ENCODE measurements at places on chromosomes 13 and 19.

DNA sequence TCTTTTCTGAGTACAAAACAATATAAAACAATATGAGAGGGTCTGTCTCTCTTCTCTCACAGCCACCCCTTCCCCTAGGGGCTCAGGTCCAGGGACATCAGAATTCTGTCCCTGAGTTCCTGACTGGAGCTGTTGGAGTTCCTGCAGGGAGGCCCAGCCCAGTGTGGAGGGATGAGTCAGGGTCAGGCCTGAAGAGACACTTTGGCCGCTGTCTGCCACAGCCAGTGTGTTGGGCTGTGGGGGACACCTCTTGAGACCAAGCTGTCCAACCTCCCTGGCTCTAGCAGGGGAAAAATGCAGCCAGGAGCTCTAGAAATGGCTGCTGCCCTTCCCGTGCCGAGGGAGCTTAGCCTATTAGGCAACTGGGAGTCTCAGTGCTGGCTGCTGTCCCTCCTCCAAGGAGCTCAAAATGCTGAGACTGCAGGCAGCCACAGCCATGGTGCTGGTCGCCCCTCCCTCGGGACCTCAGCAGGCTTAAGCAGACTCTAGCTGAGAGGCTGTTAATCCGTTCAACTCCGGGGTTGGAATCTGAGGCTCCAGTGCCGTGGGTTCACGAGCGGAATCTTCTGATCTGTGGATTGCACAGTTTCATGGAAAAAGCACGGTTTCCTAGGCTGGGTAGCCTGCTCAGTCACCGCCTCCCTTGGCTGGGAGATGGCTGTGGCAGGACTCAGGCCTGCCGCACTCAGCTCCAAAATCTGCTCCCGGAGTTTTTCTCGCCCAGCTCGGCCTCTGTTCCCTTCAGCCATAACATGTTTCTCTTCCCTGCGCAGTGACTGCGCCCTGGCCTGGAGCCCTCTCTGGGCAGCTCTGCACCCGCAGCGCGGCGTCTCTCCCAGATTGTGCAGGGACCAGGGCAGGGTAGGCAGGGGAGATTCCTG, 3.8 kb upstream of the ZNF626 start:
- no peak for DNase-seq

- no peak for DNase-seq
These were observed 29.9 kb downstream of the DOCK9 start for GRCh38 chr13:98947925-98948324.

DNA sequence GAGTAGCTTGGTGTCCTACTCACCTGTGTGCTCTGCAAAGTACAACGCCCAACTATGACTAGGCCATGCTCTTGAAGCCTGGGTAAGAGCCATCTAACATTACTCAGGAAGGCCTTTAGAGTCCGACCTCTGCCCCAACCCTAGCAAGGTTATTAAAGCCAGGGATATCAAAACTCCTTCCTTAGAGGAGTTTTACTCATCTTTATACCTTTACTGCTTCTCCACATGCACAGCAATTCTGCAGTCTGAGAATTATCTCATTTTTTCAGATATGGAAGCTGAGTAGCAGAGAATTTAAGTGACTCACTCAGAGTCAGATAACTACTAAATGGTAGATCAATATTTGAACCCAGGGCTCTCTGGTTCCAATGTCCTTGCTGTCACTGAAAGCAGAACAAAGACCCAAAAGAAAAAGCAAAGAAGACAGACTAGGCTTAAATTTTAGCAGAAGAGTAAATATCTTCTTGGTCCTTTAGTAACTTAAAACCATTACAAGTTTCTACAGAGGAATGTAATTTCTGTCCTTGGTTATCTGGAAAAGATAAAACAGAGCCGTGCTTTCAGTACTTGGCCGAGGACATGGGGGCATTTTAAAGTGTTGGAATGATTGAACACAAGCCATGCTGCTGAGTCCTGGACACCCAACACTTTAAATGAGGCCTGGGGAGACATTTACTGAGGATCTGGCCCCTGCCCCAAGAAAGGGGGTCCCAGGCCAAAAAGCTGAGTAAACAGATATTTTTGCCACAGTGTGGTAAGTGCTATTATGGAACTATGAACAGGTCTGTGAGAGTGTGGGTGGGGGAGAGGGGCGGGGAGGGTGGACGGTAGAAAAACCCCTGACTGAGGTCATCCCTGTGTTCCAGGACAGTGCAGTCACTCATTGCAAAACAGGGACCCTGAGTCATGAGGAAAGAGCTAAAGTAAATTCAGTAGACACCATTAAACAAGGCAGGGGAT, 18.4 kb upstream of the KPNA3 start:
- no peak for DNase-seq

GRCh38 chr19:1376415-1376805, 7.3 kb upstream of the NDUFS7 start:
- no peak for DNase-seq

GRCh38 chr13:110113284-110113764, 193.6 kb downstream of the COL4A1 start:
- no peak for DNase-seq

GRCh38 chr13:97068151-97068550, 73.9 kb upstream of the OXGR1 start:
- no peak for DNase-seq

DNA sequence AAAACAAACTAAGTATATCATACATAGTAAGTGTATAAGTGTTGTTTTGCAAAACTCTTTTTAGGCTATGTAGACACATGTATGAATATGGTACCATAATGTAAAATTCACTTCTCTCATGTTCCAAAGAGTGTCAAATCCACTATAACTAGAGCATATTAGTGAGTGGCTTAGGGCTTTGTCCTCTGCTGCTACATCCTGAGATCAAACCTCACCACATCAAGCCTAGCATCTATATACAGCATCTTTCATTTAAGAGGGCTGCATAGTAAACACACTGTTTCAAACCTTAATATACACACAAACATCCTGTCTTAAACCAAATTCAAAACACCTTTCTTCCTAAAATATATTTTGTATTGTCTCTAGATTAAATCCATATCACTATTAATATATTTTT, 38.7 kb downstream of the ELF1 start:
- DNase-seq: no peak

DNA sequence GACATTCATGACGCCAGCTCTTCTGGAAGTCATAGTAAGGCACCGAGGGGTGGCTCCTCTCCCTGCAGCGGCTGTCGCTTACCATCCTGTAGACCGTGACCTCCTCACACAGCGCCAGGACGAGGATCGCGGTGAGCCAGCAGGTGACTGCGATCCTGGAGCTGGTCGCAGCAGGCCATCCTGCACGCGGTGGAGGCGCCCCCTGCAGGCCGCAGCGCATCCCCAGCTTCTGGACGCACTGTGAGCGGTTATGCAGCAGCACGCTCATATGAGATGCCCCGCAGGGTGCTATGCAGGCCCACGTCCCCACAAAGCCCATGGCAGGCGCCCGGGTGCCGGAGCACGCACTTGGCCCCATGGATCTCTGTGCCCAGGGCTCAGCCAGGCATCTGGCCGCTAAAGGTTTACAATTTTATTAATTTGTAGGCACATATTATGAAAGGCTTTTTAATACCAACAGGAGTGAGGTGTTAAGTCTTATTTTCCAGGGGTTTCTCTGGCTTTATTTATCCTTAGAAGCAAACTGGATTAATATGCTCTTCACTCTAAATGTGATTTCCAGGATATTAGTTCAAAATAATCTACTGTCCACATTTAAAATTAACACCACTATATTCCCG, 35.6 kb upstream of the PSPC1 start:
- no peak for DNase-seq

GRCh38 chr13:97435323-97435722, 1.4 kb downstream of the RAP2A start:
- DNase-seq: no peak
